ENCODE measurements at places on chromosomes 5 and 9.

GRCh38 chr5:64980176-64980575, 211.4 kb downstream of the CWC27 start:
- DNase-seq: peak; percentile 47

GRCh38 chr5:147403651-147404640, 105.9 kb downstream of the DPYSL3 start:
- DNase-seq: no peak

GRCh38 chr9:23841304-23841703, 15.3 kb upstream of the ELAVL2 start:
- DNase-seq: no peak

DNA sequence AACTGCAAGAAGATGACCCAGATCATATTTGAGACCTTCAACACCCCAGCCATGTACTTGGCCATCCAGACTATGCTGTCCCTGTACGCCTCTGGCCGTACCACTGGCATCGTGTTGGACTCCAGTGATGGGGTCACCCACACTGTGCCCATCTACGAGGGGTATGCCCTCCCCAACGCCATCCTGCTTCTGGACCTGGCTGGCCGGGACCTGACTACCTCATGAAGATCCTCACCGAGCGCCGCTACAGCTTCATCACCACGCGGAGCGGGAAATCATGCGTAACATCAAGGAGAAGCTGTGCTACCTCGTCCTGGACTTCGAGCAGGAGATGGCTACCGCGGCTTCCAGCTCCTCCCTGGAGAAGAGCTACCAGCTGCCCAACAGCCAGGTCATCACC, 9.1 kb upstream of the TBCA start:
- no peak for DNase-seq

DNA sequence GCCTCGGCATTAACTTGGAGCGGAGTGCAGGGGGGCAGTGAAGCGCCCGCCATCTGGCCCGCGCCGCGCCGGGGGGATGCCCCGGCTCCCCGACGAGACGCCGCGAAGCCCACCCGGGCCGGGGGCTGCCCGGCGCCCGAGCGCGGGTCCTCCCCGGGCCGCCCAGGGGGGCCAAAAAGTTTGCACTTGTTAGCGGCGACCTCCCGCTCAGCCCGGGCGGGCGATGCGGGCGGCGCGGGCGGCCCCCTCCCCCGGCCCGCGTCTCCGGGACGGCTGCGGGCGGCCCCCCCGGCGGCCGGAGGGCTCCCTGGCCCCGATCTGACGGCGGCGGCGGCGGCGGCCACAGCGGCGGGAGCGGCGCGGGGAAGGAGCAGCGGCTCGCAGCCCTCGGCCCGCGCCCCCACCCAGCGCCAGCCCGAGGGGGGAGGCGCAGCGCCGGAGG, at the start of gene NTNG2:
NTNG2 (plus strand) TSS at position 316 of the 442 bp plus-strand sequence. CDS start 4,774 bp downstream, outside the sequence.
- DNase-seq: no peak

DNA sequence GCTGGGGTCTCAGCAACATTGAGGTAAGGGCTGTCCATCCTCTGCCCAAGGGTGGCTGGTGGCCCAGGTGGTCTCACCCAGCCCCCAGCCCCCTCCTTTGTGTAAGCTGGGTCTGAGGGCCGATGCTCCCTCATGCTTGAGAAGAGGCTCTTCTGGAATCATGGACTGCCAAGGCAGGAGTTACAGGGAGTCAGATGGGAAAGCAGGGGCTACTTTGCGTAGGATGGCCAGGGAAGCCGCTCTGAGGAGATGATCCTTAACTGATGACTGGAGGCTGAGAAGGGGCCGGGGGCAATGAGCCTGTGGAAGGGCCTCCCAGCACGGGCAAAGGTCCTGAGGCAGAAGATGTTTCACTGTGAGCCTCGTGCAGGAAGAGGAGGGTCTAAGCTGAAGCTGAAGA, 23.7 kb downstream of the NKX2-5 start:
- no peak for DNase-seq

DNA sequence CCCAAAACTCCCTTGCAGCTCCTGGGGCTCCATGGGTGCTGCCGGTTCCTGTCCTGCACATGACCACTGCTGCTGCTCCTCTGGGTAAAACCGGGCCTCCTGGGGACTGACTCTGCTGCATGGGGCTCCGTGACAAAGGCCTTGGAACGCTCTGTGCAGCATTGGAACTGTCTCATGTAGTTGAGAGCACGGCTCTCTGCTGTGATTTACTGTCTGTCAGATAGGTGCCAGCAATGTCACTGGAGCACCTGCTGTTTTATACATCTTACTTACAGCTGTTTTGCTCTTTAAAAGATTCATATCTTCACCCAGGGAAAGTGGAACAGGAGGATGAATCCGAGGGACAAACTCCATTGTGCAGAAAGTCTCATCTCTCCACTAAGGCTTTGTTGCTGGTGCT, 138.1 kb downstream of the YIPF5 start:
- no peak for DNase-seq

DNA sequence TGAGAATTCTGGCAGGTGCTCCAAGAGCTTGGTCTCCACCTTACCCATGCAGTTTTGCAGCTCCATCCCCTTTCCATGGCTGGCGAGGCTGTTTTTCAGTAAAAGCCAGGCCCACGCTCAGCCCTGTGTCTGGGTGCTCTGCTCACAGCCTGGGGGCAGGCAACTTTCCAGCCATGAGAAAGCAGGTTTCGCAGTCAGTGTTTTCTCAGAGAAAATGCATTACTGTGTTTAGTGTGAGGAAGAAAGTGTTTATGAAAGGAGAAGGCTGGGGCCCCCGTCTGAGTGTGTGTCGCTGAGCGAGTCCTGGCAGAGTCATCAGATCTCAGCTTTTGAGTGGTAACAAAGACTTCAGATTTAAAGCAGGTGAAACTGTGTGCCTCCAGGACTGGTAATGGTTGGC, 248.1 kb downstream of the IRX1 start:
- DNase-seq: no peak

- DNase-seq: no peak
These were observed 24.9 kb downstream of the MELK start for GRCh38 chr9:36597412-36598178.

GRCh38 chr5:181224390-181225229, 1.5 kb downstream of the TRIM41 start:
- DNase-seq: no peak

DNA sequence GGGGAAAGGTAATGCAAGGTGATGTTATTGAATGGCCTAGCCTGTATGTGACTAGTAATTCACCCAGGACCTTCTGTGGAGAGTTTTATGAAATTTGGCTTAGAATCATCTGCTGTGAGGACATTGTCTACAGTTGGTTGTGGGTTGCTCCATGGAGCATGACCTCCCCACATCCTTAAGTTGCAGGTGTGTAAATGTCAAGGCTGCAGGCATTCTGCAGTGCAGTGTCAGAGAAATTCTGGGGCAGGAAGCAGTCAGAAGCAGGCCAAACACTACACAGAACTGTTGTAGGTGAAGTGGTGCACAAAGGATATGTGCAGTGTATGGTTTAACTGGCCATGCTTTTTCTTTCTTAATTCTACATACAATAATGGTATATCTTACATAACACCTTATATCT, 588.3 kb downstream of the EBF1 start:
- DNase-seq: no peak

GRCh38 chr5:94442991-94443390, 175.4 kb downstream of the KIAA0825 start:
- DNase-seq: no peak

- no peak for DNase-seq
These were observed 100.6 kb upstream of the SELENOP start for GRCh38 chr5:42912184-42912798.

- DNase-seq: no peak
These were observed 36.3 kb upstream of the TRPM3 start for GRCh38 chr9:71157731-71158130.

GRCh38 chr9:119677811-119678505, 308.7 kb upstream of the BRINP1 start:
- DNase-seq: peak; percentile 92

DNA sequence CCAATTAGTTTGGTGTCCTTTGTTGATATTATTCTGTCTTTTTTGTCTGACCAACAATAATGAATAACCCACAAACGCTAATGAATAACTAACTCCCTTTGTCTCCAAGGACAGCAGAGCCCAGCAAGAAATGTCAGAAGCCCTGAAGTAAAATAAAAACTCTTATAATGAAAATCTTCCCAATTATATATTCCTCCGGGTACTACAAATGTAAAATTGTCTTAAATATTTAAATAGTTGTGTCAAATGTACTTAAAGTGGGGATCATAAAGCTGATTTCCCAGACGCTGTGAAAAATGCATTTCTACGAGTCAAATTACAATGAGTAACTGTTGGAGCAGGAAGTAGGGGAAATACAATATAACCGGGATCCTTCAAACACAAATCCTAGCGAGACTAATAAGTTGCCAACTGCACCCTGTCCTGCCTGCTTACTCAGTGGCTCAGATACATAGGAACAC, 22.3 kb downstream of the GLIS3 start:
- DNase-seq: no peak

GRCh38 chr5:392431-392988, 50.5 kb upstream of the EXOC3 start:
- DNase-seq: no peak

DNA sequence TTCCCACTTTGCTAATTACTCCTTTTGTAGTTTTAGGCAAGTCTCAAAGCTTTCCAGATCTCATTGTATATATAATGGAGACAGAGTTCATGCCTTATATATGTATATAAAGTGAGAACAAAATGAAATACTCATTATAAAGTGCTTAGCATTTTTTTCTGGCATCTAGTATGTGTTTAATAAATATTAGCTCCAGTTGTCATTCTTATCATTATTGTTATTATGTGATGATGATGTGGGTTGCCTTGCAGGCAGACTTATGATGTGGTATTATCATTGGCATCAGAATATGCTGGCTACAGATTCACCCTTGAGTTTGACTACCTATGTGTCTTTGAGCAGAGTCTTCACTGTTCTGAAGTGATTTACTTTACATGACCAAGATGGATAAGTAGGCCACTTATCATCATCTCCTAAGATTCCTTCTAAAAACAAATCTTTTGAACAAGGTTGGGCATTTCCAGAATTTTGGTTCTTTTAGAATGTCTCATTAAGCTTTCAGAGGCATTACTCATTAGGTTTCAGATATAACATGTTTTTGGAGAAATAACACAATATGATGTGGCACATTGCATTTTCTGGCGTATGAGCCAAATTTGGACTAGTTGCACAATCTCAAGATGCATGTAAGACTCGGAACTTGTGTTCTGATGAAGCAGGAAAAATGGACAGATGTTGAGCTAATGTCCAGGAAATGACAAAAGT, 145.6 kb upstream of the TNC start:
- no peak for DNase-seq

GRCh38 chr9:32603914-32604852, 31.2 kb upstream of the NDUFB6 start:
- no peak for DNase-seq

DNA sequence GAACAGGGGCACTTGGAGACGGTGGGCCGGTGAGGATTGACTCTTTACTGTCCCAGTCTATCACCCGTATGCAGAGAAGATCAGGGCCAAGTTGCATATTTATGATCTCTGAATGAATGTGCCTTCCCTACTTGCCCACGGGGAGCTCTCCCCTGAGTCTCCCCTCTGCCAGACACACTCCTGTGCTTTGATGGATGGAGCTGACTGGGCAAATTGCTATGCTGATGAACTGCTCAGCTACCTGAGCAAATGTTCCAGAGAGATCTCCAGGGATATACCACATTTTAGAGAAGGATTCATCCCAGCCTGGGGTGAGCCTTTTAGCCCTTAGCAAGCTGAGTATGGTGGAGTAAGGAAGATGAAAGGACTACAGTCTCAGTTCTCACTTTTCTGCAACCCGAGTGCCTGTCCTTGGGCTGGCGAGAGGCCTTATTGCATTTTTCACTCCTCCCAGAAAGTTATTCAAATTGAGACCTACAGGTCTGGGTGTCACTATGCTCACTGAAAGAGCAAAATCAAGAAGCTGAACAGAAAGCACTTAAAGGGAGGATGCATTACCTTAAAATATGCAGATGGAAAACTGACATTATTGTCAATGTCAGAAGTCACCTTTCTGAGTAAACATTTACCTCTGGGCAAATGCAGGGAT, 526.7 kb upstream of the WWC1 start:
- DNase-seq: no peak

DNA sequence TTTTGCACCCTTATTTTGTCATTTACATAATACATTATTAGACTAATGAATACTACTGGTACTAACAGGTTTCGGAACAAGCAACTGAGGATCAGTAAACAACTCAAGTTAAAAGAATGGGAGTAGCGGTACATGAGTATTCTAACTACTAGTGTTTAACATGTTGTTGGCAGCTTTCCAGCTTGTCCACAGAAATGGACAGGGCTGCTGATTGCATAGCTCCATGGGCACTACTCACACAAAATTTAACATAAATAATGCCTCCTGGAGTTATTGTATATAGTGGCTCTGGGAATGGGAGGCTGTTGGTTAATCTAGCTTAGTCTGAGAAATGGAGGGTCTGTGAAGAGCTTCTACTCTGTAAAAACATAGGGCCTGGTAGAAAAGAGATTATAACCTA, 6.7 kb downstream of the NCBP1 start:
- DNase-seq: no peak

- DNase-seq: no peak
These were observed 692 bp upstream of the SRA1 start for GRCh38 chr5:140557965-140558364.

GRCh38 chr5:159412284-159413046, 82.2 kb upstream of the IL12B start:
- no peak for DNase-seq

- DNase-seq: no peak
These were observed 54.6 kb downstream of the FGF10 start for GRCh38 chr5:44334622-44335021.

- DNase-seq: peak; percentile 63
These were observed 2.0 kb downstream of the IER5L start for GRCh38 chr9:129175825-129176633.

- DNase-seq: no peak
These were observed 35.0 kb upstream of the FUBP3 start for GRCh38 chr9:130544364-130544763.

DNA sequence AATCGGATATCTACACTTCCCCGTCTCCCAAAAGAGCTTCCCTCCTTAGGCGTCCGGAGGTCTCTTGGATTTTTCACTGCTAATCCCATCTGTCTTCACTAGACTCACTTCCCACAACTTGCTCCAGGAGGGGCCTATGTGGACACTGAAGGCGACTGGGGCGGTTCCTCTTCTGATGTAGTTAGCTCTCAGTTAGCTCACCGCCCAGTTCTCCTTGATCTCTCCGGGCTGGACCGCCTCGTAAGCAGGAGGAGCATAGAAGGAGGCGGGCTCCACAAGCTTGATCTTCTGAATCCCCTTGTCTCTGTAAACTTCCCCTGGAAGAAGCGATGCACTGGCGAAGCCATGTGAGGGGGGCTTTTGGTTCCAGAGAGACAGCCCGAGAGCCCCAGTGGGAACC, 112.0 kb upstream of the SELENOP start:
- no peak for DNase-seq

- no peak for DNase-seq
These were observed 549.2 kb upstream of the DMAC1 start for GRCh38 chr9:8348756-8349155.

GRCh38 chr5:117473165-117473564, 898.5 kb upstream of the SEMA6A start:
- peak; percentile 58 for DNase-seq

GRCh38 chr5:85476617-85477016, 1091.9 kb upstream of the EDIL3 start:
- no peak for DNase-seq

Measured in DMS 273 treated with DMSO at 0.1 percent for 48 hours (cell line).